Mammary microvascular endothelial cell (primary cell): ENCODE measurements at places on chromosomes 6 and 20. TPM values are rescaled to one million over a fixed set of nuclear protein-coding genes. Genes with fewer than 3 reads are reported as not detected.

PI3 gene
- not detected in 2 replicates for total RNA-seq

FAM83B gene
- not detected in 2 replicates for total RNA-seq

LHFPL5 gene
- 0.20 TPM in 1 of 2 replicates, not detected in the other for total RNA-seq

PSORS1C2 gene
- not detected in 2 replicates for total RNA-seq

PREX1 gene
- 65.6 and 66.8 TPM in 2 replicates for total RNA-seq

SLC2A10 gene
- 1.9 and 3.3 TPM in 2 replicates for total RNA-seq

ABCC10 gene
- 17.1 and 19.1 TPM in 2 replicates for total RNA-seq

GJA10 gene
- not detected in 2 replicates for total RNA-seq

APCDD1L gene
- not detected in 2 replicates for total RNA-seq

PDYN gene
- total RNA-seq, result not detected in 2 replicates

BEND6 gene
- total RNA-seq, result 0.33 TPM in 1 of 2 replicates, not detected in the other

C4B gene
- total RNA-seq, result 0.33 and 1.6 TPM in 2 replicates

DEF6 gene
- total RNA-seq, result 0.44 and 1.5 TPM in 2 replicates

ARHGAP40 gene
- total RNA-seq, result 0.59 and 0.87 TPM in 2 replicates

EEF1A1 gene
- 11,518 and 12,167 TPM in 2 replicates for total RNA-seq

PDE10A gene
- total RNA-seq, result 6.1 and 6.3 TPM in 2 replicates

OR2H1 gene
- not detected in 2 replicates for total RNA-seq

RAMACL gene
- 0.20 TPM in 2 replicates for total RNA-seq

SULF2 gene
- 254 and 267 TPM in 2 replicates for total RNA-seq

GSTA3 gene
- not detected in 2 replicates for total RNA-seq

HLA-DRB5 gene
- not detected in 2 replicates for total RNA-seq

OR10C1 gene
- total RNA-seq, result not detected in 2 replicates

KCNB1 gene
- total RNA-seq, result not detected in 2 replicates

DNAH8 gene
- not detected in 2 replicates for total RNA-seq

PROCR gene
- 206 and 215 TPM in 2 replicates for total RNA-seq

NNAT gene
- not detected in 2 replicates for total RNA-seq

MCHR2 gene
- total RNA-seq, result not detected in 2 replicates

BCKDHB gene
- 6.9 and 7.8 TPM in 2 replicates for total RNA-seq

SIGLEC1 gene
- not detected in 2 replicates for total RNA-seq

HTR1E gene
- not detected in 2 replicates for total RNA-seq

TNF gene
- 0.20 TPM in 1 of 2 replicates, not detected in the other for total RNA-seq

KIF25 gene
- total RNA-seq, result not detected in 2 replicates

CTAGE9 gene
- not detected in 2 replicates for total RNA-seq

COL12A1 gene
- total RNA-seq, result 51.1 and 56.9 TPM in 2 replicates

TREML1 gene
- not detected in 2 replicates for total RNA-seq

CLPSL1 gene
- total RNA-seq, result not detected in 2 replicates

KCNK15 gene
- not detected in 2 replicates for total RNA-seq

ARHGAP18 gene
- total RNA-seq, result 70.1 and 77.1 TPM in 2 replicates

NRN1 gene
- total RNA-seq, result 38.7 and 42.9 TPM in 2 replicates

IP6K3 gene
- not detected in 2 replicates for total RNA-seq

HUS1B gene
- 0.13 and 1.2 TPM in 2 replicates for total RNA-seq

MAS1 gene
- total RNA-seq, result not detected in 2 replicates

PAX1 gene
- not detected in 2 replicates for total RNA-seq

TMEM244 gene
- total RNA-seq, result not detected in 2 replicates

CRISP2 gene
- total RNA-seq, result not detected in 2 replicates

ADTRP gene
- 1.6 and 2.6 TPM in 2 replicates for total RNA-seq

CHMP4B gene
- 64.1 and 68.0 TPM in 2 replicates for total RNA-seq

PPP1R10 gene
- total RNA-seq, result 21.8 and 24.0 TPM in 2 replicates

HLA-DRB1 gene
- total RNA-seq, result 0.39 and 1.8 TPM in 2 replicates

NOX3 gene
- not detected in 2 replicates for total RNA-seq

C6orf52 gene
- not detected in 2 replicates for total RNA-seq

TREM1 gene
- total RNA-seq, result not detected in 2 replicates

DEFB132 gene
- not detected in 2 replicates for total RNA-seq

HDGFL1 gene
- not detected in 2 replicates for total RNA-seq
